ENCODE measurements at places on chromosomes 7 and 10.
A peak's percentile ranks its signal among the peaks of the same experiment; 100 is the strongest.

DNA sequence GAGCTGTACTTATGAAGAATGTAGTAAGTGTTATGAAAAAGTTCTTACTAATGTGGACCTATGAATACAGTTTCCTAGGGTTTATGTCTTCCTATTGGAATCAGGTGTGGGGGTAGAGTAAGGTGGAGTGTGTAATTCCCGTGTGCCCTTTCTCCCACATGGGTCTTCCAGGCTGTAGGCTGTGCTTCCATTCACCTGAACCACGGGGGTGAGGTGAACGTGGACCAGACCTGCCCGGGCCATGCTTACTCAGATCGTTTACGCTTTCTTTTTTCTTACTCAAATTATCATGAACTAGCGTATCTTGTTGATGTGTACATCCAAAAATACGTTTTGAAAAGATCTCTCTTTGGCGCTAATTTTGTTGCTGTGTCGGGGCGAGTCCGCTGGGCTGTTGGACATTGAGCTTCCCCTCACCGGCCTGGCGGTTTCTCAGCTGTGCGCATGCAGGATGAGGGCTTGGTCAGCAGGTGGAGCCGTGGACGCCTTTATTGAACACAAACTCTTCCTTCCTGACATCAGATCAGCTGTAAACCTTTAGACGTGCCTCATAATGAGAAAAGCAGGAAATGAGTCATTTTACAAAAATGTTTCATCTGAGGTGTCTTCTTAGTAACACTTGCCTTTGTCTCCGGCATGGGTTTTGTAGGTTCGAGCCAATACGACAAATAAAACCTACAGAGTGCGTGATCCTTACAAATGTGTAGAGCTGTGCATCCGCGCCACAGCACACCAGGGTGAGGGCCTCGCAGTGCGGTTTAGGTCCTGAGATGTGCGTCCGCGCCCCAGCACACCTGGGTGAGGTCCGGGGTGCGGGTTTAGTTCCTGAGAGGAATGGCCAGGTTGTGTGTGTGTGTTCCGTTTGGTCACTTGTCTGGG lies 53.8 kb downstream of the WDR37 start:
- peak; percentile 43 for DNase-seq

DNA sequence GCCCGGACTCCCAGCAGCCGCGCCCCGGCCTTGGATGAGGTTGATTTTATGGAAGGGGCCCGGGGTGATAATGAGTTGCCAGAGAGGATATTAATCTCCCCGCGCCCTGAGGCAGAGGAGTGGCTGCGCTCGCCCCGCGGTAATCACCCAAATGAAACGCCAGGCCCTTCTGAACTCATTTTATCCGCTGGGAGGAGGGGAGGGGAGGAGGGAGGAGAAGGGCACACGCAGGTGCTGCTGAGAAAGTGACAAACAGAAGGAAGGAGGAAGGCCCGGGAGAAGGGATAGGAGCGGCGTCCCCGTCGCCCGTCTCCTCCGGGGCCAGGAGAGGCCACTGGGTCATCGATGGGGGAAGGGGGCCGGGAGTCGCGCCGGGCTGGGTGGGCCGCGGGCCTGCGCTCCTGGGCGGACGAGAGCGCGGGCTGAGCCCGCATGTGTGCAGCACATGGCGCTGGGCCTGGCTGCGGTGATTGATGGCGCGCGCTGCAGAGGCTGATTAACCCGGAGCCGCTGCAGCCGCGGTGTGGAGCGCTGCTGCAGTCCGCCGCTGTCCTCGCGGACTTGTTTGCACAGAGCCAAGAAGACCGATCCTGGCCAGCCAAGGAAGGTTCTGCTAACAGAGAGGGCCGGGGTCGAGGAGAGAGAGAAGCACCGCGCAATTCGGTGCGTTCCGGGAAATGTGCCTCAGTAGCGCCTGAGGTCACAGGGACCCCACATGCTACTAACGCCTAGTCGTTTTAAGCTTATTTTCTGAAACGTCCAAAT lies 6.5 kb downstream of the MNX1 start:
- DNase-seq, result no peak

DNA sequence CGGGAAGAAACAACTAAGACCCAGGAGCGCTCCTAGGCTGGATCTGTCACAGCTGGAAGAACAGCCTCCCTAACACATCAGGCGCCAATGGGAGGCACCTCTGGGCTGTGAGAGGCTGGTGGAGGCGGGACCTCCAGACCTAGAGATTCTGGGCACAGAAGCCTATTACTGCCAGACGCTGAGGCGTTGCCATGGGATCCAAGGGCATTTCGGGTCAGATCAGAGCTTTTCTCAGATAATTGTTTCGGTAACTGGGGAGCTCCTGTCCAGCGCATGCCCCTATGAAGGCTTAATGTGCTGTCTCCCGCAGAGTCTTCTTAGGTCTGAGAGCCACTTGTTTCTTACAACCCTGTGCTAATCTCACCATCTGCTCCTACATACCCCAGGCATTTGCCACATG lies 339.2 kb downstream of the ZNF716 start:
- DNase-seq, result no peak

- DNase-seq, result no peak
Observed at GRCh38 chr7:131072505-131073091, 255.1 kb upstream of the MKLN1 start.

DNA sequence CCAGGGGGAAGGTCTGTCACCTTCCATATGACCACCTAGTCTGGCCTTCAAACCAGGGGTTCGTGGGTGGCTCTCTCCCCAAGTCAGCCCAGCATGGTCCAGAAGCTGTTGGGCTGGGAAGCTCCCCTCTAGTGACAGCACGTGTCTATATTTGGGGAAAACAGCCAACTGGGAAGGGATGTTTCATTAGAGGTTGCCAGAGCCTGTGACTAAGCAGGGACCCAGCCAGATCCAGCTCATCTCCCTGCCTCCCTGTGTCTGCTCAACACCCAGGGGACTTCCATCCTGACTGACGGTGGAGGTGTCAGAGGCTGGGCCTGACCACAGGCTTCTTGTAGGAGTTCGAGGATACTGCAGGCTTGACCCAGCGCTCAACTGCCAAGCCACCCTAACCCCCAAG lies 10.5 kb downstream of the STYXL1 start:
- DNase-seq, result no peak

- DNase-seq, result no peak
Observed at GRCh38 chr10:69657430-69657829, 27.4 kb downstream of the FAM241B start.

DNA sequence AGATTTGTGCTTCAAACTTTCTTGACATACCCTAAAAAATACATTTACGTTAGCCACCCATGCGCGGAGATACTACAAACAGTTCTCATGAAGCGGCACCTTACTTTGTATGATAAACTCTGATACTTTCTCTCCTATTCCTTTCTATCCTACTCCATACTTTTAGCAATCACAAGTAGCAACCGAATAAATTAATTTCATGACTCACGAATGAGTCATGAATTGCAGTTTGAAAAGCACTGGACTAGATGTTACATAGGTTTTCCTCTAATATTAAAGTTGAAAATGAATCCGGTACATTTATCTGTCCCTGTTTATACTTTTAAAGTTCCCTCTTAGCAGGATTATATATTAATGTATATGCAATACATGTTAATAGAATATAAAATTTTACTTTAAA lies 67.6 kb downstream of the CUBN start:
- DNase-seq, result no peak

DNA sequence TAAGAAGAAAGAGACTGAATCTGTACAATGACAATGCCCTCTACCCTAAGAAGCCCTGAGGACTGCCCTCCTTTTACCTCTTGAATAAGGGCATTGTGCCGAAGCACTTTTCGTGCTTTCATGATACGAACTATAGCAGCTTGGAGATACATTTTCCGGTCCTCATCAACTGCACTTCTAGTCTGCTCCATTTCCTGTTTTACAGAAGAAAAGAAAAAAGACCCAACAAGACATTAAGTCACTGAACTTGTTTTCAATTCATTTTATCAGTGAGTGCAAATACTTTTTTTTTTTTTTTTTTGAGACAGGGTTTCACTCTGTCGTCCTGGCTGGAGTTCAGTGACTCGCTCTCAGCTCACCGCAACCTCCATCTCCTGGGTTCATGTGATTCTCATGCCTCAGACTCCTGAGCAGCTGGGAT lies 78.4 kb downstream of the CUL2 start:
- no peak for DNase-seq
